ENCODE measurements at places on chromosomes 13 and 19. TPM values are rescaled to one million over a fixed set of nuclear protein-coding genes. Genes with fewer than 3 reads are reported as not detected.

The CEACAM1 gene
- polyA plus RNA-seq: not detected

The RAP2A gene
- polyA plus RNA-seq: 16.0 TPM

The BABAM1 gene
- 64.5 TPM for polyA plus RNA-seq

The MAU2 gene
- polyA plus RNA-seq: 1.9 TPM

The OR7D4 gene
- not detected for polyA plus RNA-seq

Data from Purkinje cell (primary cell).